ENCODE measurements at places on chromosomes 7 and 10.

DNA sequence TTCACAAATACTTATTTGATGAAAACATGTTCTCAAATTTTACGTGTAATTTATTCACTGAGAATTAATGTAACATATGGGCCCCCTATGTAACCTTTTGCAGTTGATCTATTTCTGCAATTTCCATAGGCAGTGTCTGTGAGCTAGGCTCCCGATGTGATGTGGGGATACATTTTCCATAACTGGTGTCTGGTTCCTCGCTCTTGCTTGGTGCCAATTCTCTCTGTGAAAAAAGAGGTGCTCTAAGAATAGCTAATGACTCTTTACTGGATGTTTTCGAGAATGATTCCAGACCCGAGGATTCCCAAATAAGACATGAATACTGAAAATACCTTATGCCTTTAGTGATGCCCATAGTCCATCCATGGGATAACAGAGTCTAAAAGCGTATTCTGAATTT, 286.7 kb upstream of the FZD8 start:
- no peak for DNase-seq

DNA sequence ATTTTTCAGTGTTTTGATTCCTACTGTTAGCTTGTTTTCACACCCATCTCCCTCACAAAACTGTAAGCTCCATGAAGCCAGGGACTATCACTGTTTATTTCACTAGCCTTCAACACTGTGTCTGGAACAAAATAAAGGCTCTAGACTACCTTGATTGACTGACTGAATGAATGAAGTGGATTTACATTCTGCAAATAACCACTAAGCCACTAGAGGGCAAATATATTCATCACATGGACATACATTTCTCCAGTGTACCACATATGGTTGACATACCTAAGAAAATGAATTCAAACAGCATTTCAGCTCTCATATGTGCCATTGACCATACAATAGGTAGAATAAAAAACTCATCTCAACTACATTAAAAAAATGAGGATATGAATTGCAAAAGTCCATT, 185.9 kb downstream of the RAB11FIP2 start:
- DNase-seq, result no peak

DNA sequence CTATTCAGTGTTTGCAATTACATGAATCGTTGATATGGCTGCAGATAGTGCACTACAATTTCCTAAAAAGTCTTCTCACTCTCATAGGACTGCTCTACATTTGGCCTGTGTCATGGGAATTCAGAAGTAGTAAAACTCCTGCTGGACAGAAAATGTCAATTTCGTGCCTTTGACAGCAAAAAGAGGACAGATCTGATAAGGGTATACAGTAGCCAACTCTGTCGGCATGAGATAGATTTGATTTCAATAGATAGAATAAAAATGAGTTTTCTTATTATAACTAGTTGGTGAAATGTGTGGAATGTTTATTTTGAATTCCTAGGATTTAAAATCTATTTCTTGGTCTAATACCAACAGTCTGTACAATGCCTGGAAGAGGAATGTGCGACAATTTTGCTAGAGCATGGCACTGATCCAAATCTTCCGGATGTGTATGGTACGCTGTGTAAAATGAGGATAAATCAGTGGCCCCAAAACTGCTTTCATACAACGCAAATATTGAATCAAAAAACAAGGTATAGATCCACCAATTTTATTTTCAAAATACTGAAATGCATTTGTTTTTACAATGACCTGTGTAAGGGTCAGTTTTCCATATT, 133.5 kb upstream of the CDK13 start:
- DNase-seq, result no peak

DNA sequence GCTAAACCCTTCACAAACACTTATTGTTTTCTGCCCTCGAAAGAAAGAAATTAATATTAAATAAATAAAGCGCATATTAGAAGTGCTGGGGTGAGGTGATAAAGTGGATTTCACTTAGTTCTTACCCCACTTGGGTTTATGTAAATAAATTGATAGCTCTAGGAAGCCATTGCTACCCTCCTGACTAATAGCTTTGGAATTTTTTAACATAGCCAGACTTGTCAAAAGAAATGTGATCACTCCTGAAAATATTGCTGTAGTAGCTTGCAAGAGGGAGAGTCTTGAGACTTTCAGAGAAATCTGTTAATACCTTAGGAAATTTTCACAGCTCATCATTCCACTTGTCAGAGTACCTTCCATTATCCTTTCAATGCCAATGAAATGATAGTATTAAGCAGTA, 7.6 kb downstream of the ARL5B start:
- no peak for DNase-seq

Data from central memory CD8-positive, alpha-beta T cell (primary cell).